Aorta (tissue), 5 donors: ENCODE measurements at places on chromosomes 16 and 17. TPM values are rescaled to one million over a fixed set of nuclear protein-coding genes. Genes with fewer than 3 reads are reported as not detected.

The OSGIN1 gene
- total RNA-seq: 13.6 TPM

DNA sequence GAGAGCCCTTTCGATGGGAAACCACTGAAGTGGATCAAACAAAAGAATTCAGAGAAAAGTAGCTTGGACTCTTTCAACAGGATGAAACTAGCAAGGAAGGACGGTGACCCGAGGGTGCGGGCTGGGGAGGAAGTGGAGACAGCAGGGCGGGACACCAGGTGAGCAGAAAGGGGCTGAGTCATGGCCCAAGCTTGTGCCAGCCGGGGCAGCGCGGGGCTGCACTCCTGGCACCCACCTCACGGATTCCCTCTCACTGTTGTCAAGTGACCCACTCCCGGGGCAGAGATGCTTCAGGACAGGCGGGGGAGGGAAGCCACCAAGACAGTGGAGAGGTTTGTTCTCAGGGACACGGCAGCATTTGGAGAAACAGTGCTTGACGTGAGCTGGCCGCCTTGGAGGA, 10.7 kb upstream of the RNF222 start:
- DNase-seq: no peak

- no peak for DNase-seq
These were observed 2.2 kb downstream of the TOX3 start for GRCh38 chr16:52544703-52545102.

The VMO1 gene
- total RNA-seq: 19.3 TPM

DNA sequence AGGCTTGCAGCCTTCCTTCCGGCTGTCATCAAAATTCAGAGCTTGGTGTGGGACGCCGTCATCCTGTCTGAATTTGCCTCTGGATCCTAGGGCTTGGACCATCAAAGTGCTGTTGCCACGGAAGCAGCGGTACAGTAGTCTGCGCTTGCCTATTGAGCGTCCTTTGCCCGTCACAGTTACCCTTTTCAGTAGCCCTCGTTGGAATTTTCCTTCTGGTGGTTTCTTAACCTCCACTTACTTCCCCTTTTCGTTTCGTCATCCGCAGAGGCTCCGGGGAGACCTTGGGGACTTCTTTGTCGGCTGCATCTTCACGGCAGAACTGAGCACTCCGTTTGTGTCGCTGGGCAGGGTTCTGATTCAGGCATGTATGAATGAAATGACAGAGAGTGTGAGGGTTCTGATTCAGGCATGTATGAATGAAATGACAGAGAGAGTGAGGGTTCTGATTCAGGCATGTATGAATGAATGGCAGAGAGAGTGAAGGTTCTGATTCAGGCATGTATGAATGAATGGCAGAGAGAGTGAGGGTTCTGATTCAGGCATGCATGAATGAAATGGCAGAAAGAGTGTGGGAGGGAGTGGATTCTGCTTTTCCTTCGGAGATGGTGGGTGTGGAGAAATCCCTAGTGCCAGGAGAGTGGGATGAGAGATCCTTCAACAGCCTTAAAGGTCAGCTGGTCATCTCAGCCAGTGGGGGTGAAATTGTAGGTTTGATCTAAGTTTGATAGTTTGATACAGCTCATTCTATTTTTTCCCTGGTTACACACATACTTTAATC, 8.0 kb downstream of the TLCD3A start:
- peak; percentile 56 for DNase-seq
